ENCODE measurements at places on chromosomes 16 and 17. TPM values are rescaled to one million over a fixed set of nuclear protein-coding genes. Genes with fewer than 3 reads are reported as not detected.
A peak's percentile ranks its signal among the peaks of the same experiment; 100 is the strongest.

GRCh38 chr17:44628243-44629188 lies 27.8 kb upstream of the MEIOC start:
- no peak for DNase-seq

GRCh38 chr17:51813140-51813783 lies 345.3 kb downstream of the CA10 start:
- no peak for DNase-seq

GRCh38 chr16:48164907-48165715 lies 9.3 kb upstream of the ABCC12 start:
- peak; percentile 75 for DNase-seq

The CACNG3 gene
- total RNA-seq = not detected
